ENCODE measurements at places on chromosomes 1 and 21.

GRCh38 chr1:204464187-204464631 lies 30.4 kb downstream of the PIK3C2B start:
- no peak for DNase-seq

GRCh38 chr21:42261829-42262200 lies 42.9 kb downstream of the ABCG1 start:
- DNase-seq = no peak

GRCh38 chr1:114079596-114080190 lies 74.0 kb downstream of the SYT6 start:
- DNase-seq = no peak

DNA sequence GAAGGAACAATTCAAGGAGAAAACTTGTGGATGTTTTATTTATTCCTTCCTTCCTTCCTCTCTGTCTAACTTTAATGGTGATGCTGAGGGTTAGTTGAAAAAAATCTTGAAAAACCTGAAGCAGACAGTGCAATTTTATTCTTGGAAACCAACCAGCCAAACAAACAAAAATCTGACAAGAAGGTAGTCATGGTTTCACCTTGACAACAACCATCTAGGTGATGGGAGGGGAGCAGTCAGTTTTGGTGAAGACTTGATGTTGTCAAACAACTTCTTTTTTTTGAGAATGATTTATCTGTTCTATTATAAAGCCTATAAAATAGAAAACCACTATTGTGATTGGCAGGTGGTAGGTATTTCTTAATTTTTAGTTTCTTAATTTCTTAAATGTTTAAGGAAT lies 92.4 kb upstream of the GPR88 start:
- DNase-seq = no peak

DNA sequence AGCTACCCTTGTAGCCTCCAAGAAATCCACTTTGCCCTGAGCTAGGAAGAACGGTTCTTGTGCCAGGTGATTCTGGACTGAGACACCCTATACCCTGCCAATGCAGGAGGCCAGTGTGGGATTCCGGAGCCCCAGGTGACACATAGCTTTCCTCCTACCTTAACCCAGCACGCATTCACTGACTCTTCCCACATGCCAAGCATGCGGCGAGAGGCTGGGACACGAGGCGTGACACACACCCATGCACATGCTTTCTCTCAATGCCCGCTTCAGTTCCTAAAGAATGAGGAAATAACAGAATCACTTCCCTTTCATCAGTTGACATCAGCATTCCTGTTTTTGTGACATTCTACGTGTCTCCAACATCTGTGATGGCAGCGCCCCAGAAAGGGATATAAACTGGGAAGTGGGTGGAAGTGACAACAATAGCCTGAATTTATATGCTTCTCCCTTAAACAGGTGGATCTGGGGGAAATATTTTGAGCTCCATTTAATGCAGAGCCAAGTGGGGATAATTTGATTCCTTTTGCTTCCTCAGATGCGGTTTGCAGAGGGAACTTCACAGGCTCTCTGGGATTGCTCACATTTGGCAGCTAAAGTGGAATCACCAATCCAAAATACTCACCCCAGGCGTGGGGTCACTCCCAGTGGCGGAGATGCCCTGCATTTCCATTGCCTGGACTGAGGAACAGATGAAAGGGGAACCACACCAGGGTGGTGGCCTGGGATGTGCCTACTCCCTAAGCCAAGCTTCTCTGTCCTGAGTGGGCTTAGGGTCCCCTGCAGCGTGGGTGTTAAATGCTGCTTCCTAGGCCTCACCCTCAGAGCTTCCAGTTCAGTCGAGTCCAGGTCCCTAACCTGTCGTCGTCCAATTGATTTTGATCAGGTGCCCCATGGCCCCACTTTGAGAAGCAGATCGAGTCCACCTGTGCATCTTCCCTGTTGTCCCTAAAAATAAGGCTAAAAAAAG lies 445.1 kb downstream of the SIPA1L2 start:
- no peak for DNase-seq

GRCh38 chr1:33866281-33866680 lies 2.4 kb downstream of the HMGB4 start:
- DNase-seq = no peak

GRCh38 chr1:197683895-197684553 lies 91.3 kb downstream of the DENND1B start:
- no peak for DNase-seq

- no peak for DNase-seq
Observed at GRCh38 chr1:226355669-226356551, 46.9 kb upstream of the LIN9 start.

DNA sequence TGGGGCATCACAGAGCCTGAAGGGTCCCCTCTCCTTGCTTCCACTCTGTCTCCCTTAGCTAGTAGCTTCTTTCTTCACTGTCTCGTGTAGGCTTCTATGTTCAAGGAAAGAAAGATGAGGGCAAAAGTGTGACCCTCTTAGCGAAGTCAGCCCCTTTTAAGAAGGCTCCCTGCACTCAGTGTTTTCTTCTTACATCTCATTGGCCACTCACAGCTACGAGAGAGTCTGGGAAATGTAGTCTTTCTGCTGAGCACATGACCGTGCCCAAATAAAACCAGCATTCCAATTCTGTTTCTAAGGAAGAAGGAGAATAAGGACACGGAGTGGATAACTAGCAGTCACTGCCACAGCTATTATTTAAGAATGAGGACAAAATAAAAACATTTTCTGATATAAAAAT lies 104.9 kb upstream of the TNR start:
- no peak for DNase-seq

GRCh38 chr21:45478115-45478801 lies 64.0 kb downstream of the SLC19A1 start:
- DNase-seq = peak; percentile 72

DNA sequence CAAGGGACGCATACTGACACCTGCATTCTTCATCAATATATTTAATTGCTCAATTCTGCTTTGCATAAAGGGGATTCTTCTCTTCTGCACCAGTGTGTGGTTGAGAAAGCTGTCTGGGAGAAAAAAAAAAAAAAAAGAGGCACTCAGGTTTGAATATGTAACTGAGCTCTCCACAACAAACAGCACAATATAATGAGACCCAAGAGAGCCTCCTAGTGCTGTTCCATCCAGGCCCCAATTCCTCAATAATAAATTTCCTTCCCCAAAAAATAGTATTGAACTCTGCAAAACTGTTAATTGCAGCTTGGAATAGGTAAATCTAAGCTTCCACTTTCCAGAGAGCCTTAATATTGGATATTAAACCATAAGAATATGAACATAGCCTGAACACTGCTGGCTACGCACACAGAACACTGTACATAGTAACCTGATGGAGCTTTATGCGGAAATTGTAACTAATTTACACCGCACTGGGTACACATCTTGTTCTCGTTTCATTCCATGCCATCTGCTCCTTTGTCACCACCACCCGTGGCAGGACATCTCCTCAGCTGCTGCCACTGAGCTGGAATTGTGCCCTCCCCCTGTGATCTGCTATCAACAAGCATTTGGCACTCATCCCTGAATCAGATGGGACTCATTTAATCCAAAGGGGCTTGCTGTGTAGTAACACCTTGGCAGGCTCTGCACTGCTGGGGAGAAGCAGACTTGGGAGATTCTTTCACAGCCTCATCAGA lies 272.0 kb downstream of the HHIPL2 start:
- no peak for DNase-seq

DNA sequence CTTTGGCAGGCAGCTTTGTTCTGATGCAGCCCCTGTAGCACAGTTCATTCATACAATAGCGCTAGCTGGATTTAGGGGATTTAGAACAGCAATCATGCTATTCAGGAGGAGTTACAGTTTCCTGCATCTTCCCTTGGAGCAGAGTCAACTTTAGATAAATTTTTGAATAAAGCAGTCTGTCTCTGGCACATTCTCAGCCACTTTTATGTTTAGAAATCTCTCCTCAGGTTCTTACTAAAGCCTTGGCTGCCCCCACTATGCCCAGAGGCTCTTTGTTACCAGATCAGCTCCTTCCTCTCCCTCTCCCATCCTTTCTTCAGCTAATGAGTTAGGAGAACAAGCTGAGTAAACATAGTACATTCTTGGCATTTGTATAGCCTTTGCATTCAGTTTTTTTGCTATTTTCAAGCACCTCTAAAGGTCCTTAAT lies 17.0 kb upstream of the PIGC start:
- no peak for DNase-seq

DNA sequence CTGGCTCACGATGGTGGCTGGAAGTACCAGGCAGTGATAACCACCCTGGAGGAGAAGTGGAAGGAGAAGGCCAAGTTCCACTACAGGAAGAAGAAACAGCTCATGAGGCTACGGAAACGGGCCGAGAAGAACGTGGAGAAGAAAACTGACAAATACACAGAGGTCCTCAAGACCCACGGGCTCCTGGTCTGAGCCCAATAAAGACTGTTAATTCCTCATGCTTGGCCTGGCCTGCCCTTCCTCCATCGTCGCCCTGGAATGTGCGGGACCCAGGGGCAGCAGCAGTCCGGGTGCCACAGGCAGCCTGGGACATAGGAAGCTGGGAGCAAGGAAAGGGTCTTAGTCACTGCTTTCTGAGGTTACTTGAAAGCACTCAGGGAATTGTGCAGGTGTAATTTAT lies 10.8 kb downstream of the IL24 start:
- DNase-seq = no peak

DNA sequence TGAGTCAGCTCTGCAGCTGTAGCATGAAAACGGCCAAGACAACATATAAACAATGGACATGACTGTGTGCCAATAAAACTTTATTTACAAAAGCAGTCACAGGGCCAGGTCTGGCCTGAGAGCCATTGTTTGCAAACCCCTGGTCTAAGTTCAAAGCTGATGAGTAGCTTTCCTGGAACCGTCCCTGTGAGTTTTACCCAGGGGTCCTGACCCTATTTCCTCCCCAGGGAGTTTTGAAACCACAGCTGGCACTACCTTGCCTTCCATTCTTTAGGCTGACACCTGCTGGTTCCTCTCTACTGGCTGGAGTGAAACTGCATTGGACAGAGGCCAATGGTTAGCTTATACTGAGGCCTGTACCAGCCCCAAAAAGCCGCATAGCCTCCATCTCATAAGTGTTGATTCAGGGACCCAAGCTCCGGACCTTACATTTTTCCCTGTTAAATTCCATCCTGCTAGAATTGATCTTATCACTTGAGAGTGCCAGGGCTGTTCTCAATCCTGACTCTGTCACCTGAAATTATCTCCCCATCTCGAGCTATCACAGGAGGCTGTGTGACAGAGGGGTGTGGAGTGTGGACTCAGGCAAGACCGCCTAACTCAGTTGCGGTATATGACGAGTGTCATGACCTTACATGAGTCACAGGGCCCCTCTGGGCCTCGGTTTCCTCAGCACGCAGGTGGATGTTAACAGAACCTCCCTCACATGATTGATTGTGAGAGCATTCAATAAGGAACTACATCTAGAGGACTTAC lies 343.6 kb downstream of the NPHP4 start:
- no peak for DNase-seq

DNA sequence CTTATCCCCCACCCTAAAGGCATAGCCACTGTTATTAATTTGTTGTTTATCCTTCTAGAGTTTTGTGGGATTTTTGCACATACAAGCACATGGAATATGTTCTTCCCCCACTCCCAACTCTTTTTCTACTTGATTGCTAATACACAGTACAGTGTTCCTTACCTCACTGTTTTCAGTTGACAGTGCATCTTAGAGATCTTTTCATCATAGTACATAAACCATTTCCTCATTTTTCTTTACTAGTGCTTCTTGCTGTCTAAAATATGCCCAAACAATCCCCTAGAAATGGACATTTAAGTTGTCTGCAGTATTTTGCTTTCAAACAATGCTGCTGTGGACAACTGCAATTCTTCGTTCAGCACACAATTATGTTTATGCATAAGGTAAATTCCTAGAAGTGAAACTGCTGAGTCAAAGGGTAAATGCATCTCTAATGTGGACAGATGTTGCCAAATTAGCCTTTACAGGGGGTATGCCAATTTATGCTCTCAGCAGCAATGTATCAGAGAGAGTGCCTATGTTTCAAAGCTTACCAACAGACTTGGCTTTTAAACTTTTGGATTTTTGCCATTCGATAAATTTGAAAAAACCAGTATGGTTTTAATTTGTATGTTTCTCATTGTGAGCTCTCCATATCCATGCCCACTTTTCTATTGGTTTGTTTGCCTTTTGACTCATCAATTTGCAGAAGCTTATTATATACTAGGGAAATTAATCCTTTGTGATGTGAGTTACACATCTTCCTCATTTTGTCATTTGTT lies 132.6 kb downstream of the MRPS6 start:
- DNase-seq = no peak

DNA sequence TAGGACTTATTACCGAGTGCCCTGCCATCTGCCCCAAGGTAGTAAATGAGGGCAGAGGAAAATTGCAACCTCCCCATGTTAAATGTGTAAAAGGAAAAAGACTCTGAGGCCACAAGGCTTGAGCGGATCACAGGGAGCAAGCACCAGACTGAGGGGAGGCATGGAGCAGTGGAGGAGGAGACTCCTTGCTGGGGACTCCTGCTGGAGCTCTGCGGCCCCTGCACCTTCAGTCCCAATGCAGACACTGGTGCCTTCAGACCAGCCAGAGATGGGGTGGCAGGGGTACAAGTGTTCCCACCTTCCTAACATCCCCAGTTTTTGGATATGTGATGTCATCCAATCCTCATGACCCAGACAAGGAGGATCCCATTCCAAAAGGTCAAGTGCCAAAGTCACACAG lies 128.4 kb upstream of the NGF start:
- DNase-seq = no peak

- DNase-seq = no peak
Observed at GRCh38 chr1:31413405-31414001, 490 bp downstream of the SERINC2 start.

- no peak for DNase-seq
Observed at GRCh38 chr1:223410036-223410435, 16.8 kb downstream of the CCDC185 start.

DNA sequence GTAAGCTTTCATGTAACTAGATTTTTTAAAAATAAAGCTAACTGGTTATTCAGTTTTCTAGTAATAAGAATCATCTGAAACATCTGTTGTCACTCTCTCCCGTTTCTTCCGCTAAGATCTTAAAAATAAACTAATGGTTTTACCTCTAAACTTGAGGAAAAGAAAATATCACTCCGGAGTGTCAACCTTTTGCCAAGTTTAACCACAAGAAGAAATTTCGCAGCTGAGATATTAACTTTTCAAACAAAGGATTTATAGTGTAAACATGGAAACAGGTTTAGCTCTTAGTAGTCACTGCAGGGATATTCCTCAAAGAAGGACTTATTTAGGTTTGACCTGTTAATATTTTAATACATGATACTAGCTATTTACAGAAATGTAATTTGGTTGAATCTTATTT lies 954.9 kb downstream of the ADGRL2 start:
- DNase-seq = no peak

DNA sequence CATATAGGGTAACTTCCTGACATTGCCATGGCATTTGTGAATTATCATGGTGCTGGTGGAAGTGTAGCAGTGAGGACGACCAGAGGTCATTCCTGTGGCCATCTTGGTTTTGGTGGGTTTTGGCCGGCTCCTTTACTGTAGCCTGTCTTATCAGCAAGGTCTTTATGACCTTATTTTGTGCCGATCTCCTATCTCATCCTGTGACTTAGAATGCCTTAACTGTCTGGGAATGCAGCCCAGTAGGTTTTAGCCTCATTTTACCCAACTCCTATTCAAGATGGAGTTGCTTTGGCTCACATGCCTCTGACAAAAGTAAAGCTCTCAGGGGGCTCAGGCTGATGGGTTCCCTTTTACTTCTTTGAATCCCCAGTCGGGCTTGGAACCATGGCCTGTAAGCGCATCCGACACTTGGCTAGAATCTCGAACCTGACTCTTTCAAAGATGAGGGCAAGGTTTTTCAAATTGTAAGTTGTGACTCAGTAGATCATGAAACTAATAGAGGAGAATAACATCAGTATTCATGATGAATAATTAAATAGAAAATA lies 85.0 kb downstream of the GALNT2 start:
- no peak for DNase-seq

GRCh38 chr1:162627662-162628296 lies 4.5 kb upstream of the DDR2 start:
- DNase-seq = no peak

GRCh38 chr1:155080312-155081228 lies 1.9 kb downstream of the EFNA3 start:
- DNase-seq = peak; percentile 21
